Activated CD4-positive, alpha-beta T cell treated with anti-CD3 and anti-CD28 coated beads, Interleukin-2, amount 10 ng/mL, durations not matched to agents 7 days and 5 days (primary cell): ENCODE measurements at places on chromosomes 16 and 17.

- no peak for DNase-seq
These were observed 94.0 kb downstream of the SOCS1 start for GRCh38 chr16:11161974-11162373.

GRCh38 chr17:31533546-31534155 lies 142.2 kb downstream of the RAB11FIP4 start:
- no peak for DNase-seq

DNA sequence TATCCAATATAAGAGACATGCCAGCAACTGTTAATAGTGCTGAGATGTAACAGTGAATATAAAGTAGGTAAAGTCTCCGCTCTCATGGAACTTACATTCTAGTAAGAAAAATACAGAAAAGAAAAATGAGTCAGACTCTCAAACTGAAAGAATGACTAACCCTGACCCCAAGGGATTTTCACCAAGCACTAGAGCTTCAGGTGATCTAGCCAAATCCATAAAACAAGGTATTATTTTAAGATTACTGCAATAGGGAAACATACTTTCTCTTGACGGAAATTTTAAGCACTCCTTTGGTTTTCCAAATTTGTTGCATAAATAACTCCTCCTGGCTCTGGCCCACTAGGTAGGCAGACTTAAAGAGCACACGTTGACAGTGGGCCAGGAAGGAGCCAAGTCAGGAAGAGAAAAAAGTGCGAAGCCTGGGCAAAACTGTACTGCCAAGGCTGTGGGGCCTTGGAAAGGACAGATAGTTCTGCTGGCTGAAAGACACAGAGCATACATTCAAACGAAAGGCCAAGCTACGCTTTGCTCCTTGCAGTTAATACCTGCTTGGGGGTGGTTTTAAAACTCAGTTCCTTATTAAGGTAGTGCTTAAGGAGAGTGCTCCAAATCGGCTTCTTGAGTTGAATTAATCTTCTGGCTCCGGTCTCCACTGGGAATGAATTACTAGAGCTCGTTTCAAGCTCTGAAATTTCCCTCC lies 1.4 kb downstream of the GOT2 start:
- no peak for DNase-seq

- no peak for DNase-seq
These were observed 10.5 kb downstream of the FTO start for GRCh38 chr16:53714205-53715022.

DNA sequence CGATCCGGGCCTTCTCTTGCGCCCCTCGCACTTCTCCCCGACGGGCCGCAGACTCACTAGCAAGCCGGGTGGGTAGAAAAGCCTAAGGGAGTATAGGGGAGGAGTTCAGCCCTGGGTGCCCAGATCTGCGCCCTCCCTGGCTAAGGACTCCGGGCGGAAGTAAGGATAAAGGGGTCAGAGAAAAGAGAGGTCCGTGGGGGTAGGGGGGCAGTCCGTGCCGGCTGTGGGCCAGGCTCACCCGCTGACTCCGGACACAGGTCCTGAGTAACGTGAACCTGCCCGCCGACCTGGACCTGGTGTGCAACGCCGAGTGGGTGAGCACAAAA lies 1.8 kb downstream of the NAGS start:
- DNase-seq: no peak

DNA sequence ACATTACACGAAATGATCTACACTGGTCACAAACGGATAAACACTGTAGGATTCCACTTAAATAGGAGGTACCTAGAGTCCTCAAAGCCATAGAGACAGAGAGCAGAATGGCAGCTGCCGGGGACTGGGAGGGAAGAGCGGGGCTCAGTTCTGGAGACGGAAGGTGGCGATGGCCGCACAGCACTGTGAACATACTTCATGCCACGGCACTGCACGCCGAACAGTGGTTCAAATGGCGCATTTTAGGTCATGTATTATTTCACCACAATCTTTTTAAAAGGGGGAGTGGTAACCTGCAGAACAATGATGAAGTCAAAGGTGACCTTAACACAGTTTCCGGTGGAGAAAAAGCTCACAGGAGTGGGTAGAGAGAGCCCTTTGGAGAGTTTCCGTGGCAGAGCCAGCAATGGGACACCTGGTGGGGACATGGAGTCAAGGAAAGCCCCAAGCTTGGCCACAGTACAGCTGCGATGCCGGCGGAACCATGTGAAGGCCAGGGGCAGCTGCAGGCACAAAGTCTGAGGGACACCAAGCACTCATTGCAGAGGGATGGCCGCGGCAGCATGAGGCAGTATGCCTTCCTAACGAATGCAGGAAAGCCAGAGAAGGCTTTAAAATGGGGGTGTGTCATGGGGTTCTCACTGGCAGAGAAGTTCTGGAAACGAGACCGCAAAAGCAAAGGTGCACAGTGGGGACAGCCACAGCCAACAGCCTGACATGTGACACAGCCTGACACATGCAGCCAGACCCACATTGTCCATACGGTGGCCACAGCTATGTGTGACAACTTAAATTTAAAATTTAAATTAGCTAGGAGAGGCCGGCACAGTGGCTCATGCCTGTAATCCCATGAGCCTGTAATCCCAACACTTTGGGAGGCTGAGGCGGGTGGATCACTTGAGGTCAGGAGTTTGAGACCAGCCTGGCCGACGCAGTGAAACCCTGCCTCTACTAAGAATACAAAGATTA lies 7.3 kb downstream of the FLCN start:
- no peak for DNase-seq

GRCh38 chr16:11118479-11118878 lies 137.5 kb downstream of the SOCS1 start:
- DNase-seq: no peak

DNA sequence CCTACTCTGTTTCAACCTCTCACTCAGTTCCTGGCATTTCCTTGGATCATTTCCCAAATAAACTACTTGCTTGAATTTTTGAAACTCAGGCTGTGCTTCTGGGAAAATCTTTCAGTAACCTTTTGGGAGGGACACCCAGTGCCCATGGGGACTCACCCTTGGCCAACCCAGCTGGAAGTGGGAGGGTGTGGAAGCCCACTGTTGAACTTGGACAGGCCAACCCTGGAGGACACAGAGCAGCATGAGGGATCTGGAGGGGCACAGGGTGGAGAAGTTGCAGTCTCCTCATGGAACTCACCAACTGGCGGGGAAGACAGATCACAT lies 11.2 kb downstream of the RTN4RL1 start:
- no peak for DNase-seq

DNA sequence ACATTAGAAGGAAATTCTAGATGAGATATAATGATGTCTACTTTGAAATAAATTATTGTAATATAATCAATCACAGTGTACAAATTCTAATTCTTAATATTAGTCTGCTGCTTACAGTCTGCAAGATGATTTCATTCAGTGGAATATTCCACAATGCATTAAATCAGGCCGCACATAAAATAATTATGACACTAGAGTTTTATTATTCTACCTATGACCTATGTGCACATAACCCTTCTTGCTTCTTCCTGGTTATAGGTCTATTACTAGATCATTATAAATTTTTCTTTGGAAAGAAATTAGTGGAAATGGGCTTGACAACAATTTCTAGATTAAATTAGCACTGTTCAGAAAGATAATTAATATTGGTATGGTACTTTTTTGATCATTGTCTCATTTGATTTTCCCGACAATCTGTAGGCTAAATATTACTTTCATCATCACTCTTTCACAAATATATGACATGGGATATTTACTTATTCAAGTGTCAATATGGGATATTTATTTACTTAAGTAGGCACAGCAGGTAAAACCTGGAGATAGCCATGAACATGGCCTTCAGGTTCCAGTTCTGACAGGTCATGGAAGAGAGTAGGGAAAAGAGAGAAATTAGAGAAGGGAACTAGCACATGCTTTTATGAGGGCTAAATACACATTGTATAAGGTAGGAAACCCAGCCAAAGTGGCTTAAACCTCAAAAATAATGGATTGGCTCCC lies 476.4 kb downstream of the TOX3 start:
- DNase-seq: no peak

DNA sequence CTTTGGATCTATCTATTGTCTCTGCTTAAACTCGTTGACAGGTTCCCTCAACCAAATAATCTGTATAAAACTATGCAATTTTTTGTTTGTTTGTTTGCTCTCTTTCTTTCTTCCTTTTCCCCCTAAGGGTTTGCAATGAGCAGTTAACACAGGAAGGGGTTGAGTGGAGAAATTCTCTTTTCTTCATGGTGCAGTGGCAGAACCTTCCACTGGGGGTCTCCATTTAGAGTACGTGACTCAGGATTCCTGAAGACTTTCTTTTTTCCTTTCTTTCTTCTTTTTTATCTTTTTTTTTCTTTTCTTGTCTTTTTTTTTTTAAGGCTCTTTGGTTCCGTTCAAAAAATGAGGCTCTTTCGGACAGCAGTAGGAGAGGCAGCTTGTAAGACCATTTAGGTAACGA lies 19.5 kb upstream of the RBFOX1 start:
- no peak for DNase-seq

- no peak for DNase-seq
These were observed 147.2 kb upstream of the COX10 start for GRCh38 chr17:13921841-13922776.

- DNase-seq: no peak
These were observed 48.1 kb downstream of the MYO18A start for GRCh38 chr17:29131814-29132682.

DNA sequence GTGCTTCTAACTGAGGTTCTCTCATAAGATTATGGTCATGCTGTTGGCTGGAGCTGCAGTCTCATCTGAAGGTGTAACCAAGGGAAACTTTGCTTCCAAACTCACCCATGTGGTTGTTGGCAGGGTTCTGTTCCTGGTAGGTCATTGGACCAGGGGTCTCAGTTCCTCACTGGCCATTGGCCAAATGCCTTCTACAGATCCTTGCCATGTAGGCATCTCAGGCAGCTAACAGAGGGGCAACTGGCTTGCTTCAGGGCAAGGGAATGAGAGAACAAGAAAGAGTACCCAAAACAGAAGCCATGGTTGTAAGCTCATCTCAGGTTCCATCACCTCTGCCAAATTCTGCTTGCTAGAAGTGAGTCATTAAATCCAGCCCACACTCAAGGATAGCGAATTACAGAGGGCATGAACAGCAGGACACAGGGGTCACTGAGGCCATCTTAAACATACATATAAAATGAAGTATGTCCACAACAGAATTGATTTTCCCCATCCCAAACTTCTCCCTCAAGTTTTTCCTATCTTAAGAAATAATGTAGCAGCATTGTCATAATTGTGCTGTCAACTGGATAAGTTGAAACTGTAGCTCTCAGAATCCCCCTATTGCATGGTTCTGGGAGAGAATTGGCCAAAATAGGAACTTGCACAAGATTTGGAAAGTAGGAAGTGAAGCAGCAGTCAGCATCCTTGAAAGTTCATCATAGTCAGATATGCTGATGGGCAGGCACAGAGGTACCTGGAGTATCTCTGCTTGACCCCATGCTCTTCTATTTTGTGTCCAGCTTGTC lies 42.4 kb upstream of the CES5A start:
- no peak for DNase-seq

DNA sequence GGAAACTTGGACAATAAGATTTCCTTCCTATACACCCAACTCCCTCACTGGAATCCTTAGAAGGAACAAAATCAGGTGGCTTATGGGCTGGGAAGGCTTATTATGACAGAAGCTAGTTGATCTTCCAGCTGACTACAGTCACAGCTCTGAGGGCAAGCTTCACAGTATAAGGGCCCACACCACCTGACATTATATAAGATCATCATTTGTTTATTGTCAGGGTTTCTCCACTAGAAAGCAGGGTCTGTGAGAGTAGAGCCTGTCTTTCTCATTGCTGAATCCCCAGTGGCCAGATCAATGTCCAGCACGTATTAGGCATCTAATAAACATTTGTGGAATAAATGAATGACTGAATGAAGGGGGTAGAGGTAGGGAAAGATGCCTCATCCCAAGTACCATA lies 57.8 kb upstream of the PHOSPHO1 start:
- DNase-seq: no peak

DNA sequence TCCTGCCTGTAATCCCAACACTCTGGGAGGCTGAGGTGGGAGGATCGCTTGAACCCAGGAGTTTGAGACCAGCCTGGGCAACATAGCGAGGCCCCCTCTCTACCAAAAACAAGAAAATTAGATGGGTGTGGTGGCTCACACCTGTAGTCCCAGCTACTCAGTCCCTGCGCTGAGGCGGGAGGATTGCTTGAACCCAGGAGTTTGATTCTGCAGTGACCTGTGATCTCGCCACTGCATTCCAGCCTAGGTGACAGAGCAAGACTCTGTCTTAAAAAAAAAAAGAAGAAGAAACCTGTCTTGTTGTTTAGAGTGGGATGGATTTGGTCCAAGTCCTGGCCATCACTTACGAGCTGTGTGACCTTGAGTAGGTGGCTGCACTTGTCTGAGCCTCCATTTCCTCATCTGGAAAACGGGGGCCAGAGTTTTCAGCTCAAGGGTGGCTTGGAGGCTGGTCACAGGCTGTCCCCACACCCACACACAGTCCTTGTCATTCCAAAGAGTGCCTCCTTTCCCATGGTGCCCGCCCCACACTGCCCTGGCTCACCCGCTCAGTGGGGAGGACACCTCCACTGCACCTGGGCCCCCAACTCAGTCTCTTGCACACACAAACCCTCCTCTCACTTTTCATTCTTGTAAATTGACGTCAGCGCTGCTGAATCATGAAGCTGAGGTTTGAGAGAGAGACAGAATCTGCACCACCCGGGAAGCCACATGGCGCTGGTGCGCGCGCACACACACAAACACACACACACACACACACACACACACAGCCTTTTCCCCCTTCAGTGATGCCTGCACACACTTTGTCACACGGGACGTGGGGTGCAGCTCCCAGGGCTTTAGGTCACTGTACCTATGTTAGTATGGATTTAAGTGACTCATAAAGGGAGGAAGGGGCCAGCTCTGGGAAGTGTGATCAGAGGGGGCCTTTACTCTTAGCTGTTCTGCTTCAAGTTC lies 4.2 kb downstream of the SOCS1 start:
- DNase-seq: peak; percentile 83

GRCh38 chr17:50865060-50865867 lies 890 bp downstream of the TOB1 start:
- peak; percentile 61 for DNase-seq

GRCh38 chr16:82630219-82630618 lies 3.5 kb downstream of the CDH13 start:
- DNase-seq: no peak

DNA sequence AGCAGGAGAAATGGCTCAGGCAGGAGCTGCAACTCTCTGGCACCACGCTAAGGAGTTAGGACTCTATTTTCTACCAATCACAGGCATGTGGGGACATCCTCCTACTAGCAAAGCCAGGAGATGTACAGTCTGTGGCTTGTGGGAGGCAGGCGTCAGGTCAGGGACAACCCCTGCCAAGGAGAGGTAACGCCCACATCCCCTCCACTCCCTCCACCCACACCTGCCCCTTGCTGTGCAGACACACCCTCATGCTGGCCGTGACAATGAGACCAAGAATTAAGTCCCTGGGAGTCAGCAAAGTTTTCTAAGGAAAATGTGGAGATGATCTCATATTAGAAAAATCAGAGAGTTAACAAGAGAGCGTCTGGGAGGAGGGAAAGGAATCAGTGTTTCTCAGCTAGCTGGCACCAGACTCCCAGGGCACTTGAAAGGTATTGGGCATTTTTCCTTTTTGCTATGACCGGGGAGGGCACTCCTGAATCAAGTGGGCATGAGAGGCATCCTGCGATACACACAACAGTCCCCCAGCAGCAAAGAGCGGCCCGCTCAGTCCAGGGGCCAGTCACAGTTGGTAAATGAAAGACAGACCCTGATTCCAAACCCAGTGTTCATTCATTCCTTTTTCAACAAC lies 87.3 kb upstream of the RPL38 start:
- DNase-seq: no peak
